ENCODE measurements at places on chromosomes 3 and 15.

DNA sequence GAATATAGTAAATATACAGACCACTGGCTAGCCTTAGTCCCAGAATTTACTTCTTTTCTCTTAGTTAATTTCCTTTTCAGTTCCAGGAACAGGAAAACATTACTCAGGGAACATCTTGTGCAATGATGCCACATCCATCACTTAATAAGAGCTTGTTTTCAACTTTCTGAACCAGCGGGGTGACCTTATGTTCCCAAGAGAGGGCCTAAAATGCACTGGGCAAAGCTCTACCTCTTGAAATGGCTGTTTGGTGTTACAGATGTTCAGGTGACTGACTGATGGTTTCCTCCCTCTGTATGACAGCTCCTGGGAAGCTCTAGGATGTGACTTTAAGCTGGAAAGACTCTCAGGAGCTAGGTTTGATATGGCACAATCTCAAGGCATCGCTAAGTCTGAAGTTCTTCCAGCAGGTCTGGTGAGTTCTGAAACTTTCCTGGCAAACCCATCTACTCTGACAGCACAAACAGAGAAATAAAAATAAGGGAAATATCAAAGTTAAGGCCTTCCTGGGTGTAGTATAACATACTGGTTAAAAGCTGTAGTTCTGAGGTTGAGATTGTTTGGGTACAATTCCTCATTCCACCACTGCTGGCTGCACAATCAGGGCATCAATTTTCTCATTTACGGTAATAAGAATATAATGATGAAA is 98.6 kb downstream of the ZIC1 start:
- no peak for DNase-seq

DNA sequence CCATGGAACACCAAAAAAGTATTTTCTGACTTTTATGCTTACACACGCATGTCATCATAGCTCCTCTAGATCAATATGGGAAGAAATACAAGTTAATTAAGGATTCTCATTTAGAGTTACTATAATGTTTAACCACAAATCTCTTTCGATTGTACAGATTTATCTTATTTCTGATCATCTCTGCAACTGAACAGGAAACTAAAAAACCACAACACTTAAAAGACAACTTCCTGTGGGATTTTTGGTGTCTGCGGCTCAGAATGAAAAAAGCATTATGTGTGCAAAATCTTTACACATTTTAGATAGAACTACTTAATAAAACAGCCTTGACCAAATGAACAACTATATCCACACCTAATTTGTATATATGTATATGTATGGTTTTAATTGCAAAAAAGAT is 3.0 kb upstream of the TJP1 start:
- DNase-seq = no peak

DNA sequence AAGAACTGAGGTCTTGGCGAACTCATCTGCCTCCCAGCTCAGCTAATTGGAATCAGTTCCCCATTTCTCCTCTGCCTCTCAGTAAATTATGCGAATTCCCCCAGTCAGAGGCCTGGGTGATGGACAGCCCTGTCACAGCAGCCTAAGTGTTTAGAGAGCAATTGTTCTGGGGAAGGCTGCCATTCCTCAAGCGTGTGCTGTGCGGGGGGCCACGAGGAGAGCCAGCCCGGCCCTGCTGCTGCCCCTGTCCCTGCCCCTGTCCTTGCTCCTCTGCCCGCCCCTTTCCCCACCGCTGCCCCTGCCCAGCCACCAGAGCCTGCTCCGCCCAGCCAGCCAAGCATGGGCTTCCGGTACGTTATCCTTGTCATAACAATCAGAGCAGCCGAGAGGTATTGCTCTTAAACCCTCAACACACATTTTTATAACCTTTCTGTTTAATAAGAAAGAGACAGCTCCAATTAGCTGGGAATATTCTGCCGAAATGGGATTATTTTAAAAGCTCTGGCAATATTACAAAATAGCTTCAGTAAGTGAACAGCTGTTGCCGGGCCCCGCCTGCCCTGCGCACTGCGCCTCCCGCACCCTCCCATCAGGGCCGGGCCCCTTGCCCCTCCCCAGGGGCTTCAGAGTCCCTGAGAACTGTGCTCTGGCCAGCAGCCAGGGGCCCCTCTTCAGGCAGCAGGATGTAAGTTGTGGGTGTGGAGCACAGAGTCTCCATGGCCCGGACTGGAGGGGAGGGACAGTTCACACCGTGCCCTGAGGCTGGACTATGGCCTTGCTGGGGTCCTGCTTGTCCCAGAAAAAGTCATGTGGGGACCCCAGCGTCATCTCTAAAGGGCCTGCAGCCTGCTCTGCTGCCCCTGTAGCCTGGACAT is 12.4 kb upstream of the CACNA2D2 start:
- DNase-seq = no peak

- no peak for DNase-seq
These were observed 137.8 kb downstream of the CADPS start for GRCh38 chr3:62737449-62737848.

GRCh38 chr3:34024447-34025240 is 226.2 kb downstream of the PDCD6IP start:
- no peak for DNase-seq

DNA sequence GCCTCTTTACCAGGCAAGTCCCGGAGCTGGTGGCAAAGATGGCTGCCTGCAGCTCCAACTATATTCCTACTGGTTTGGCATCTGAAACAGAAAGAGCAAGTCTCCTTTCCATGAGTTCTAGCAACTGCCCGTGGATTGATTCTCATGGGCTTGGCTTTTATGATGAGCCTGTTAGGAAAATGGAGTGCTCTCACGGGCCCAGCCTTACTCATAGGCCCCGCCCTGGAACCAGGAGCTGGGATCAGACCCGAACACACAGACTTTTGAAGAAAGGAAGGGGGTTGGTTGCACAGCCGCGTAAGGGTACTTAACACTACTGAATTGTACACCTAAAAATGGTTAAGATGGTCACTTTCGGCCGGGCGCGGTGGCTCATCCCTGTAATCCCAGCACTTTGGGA is 2.9 kb downstream of the NRROS start:
- no peak for DNase-seq

- DNase-seq = no peak
These were observed 41.3 kb downstream of the NEK11 start for GRCh38 chr3:131067983-131068382.

DNA sequence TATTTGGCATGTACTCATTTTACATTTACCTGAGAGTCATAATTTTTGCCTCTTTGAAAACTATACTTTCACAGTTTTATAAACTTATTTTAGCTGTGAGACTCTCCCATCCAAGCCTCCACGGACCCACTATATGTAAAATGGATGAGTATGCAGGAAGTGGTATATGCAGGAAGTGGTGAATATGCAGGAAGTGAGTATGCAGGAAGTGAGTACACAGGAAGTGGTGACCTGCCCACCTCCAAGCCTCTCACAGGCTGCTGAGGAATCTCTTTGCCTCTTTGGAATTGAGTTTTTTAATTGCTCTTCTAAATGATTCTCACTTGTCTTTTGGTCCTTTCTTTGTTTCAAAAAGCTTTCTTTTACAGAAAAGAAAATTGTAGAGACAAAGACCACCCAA is 85.2 kb downstream of the KBTBD8 start:
- no peak for DNase-seq

DNA sequence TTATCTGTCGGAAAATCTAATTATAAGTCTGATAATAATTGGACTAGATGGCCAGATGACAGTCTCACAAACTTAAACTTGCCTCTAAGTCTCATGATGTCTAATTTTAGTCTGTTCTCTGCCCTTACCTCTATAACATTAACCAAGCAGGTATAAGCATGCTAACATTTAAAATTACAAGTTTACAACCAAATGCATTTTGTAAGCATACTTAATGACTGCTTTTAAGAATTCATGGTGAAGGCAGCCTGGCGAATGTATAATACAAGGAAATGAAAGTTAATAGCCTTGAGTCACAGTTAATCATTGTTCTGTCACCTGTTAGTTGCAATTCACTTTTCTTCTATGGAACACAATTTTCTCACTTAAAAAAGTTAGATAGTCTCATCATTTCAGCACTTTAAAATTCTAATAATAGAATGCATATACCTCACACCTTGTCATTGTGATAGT is 16.5 kb downstream of the BCHE start:
- DNase-seq = no peak

DNA sequence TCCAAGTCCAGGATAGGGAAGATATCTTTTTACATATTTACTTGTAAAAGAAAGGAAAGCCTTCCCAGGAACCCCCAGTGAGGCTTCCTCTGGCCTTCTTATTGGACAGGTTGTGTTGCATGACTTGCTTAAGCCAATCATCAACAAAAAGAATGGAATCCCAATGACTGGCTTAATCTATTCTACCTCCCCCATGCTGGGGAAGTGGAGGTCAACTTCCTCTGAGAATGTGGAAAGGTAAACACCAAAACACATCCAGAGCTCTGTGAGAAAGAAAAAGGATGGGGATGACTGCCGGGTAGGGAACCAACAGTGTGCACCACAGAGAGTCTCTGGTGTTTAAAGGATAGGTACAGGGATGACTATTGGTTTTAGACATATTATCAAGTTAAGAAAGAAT is 25.1 kb downstream of the TNIK start:
- DNase-seq = no peak

- no peak for DNase-seq
These were observed 73.0 kb upstream of the VGLL4 start for GRCh38 chr3:11716573-11717290.

DNA sequence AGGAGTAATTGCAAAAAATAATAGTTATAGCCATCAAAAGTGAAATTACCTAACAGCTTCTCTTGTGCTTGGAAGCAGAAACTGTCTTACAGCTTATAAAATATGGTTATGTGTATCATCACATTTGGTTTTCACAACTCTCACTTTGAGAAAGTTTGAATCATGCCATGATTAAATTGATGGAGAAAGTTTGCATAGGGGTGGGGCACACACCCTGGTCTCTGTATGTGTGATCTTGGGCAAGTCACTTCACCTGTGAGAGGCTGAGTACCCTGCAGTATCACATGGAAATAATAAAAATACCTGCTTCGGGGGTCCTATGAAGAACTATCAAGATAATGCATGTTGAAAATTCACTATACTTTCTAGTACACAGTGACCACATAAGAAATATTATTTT is 471.4 kb downstream of the RAP2B start:
- DNase-seq = no peak

All from glomerular endothelial cell (primary cell).